ENCODE measurements at places on chromosomes 12 and 14.

GRCh38 chr14:104139460-104140212 lies 1.2 kb downstream of the KIF26A start:
- peak; percentile 5 for DNase-seq

DNA sequence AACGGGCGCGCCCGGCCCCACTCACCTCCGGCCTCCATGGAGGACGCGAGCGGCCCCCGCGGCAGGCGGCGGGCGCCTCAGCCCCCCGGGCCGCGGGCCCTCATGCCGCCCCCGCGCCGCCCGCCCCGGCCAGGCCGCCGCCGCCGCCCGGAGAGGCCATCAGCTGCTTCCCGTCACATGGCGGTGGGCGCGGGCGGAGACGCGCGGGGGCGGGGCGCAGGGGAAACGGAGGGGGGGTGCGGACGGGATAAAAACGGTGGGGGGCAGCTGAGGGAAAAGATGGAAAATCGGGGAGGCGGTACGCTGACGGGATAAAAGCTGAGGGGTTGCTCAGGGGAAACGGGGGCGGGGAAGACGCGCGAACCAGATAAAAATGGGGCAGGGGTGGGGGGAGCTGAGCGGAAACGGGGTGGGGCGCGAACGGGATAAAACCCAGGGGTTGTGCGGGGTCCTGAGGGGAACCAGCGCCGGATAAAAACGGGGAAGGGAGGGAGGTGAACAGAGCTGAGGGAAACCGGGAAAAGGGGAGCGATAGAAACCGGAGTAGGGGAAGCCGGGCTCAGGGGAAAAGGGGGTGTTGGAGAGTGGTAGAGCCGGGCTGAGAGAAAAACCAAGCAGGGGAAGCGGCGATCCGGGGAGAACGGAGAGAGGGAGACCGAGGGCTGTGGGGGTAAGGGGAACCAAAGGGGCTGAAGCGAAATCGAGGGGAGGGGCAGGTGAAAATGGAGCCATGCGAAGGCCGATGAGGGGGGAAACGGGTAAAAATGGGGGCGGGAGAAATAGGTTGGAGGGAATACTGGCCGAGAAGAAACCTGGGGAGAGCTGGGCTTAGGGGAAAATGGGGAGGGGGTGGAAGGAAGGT lies at the start of gene WSB2:
TSS of gene WSB2 (minus strand) at position 169 of the 862 bp plus-strand sequence. CDS start at position 38, 131 bp downstream.
- peak; percentile 39 for DNase-seq

DNA sequence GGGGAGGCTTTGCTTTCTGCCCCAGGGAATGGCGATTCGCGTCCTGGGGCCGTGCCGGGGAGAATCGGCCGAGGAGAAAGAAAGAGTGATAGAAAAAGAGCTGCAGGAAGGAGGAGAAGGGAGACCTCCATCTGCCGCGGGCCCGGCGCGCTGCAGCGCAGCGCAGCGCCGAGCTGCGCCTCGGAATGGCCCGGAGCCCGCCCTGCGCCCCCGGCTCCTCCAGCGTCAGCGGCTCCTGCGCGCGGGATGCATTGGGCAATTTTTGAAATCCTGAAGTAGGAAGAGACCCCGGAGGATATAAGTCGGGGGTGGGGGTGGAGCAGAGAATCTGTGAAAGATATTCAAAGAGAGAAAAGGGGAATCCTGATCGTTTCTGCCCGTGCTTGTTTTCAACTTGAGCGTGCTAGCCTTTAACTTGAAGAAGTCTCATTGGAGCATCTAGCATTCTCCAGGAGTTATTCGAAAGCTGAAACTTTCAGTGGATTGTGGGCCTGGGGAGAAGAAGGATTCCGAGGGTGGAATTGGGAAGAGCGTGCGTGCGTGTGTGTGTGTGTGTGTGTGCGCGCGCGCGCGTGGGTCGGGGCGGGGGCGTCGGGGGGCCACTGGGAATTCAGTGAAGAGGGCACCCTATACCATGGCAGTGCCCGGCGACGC lies 441 bp downstream of the PDE3A start:
- no peak for DNase-seq

- DNase-seq = no peak
These were observed 37.6 kb downstream of the DCP1B start for GRCh38 chr12:1966561-1967226.

DNA sequence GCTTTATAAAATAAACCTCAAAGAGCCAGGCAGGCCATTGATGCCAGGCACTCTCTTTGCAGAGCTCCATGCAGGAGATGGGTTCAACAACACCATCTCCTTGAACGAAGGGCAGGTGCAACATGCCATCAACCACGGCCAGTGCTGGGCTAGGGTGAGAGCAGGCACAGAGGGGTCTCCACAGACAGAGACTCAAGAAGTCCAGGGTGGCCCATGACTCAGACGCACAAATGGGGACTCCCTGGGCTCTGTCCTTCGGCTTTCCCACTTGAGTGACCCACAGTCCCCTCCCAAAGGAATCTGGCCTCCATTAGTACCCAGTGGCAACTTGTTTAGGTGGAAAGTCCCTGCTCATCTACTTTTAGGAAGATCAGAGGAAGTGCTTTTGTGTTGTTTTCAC lies 124.4 kb upstream of the PZP start:
- DNase-seq = no peak

GRCh38 chr12:93429448-93429847 lies 12.3 kb downstream of the UBE2N start:
- no peak for DNase-seq

DNA sequence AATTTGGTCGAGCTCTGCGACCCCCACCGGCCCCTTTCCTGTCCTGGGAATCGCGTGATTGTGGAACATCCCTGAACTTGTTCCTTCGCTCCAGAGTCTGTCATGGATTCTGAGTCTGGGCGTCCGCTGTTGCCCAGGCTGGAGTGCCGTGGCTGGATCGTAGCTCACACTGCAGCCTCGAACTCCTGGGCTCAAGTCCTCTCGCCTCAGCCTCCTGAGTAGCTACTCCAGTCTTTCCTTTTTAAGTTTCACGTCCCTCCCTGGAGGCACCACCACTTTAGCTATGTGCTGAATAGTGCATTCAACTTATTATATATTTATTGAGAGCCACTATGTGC lies 698 bp downstream of the ACOT6 start:
- no peak for DNase-seq

DNA sequence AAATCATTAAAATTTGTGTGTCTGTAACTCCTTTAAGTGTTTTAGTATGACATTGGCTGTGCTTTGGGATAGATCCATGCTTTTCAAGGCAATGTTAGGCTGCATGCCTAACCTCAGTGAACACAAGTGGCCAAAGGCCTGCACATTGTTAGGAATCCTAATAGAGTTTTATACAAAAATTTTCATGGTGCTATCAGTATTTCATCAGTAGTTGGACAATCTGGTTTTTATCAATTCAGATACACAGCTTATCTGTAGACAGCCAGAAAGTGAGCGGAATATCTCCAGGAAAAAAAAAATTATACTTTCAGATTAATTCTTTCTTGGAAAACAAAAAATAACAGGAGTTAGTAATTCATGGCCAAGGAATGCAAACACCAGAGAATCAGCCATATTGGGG lies 324.0 kb upstream of the PDE3A start:
- DNase-seq = no peak

DNA sequence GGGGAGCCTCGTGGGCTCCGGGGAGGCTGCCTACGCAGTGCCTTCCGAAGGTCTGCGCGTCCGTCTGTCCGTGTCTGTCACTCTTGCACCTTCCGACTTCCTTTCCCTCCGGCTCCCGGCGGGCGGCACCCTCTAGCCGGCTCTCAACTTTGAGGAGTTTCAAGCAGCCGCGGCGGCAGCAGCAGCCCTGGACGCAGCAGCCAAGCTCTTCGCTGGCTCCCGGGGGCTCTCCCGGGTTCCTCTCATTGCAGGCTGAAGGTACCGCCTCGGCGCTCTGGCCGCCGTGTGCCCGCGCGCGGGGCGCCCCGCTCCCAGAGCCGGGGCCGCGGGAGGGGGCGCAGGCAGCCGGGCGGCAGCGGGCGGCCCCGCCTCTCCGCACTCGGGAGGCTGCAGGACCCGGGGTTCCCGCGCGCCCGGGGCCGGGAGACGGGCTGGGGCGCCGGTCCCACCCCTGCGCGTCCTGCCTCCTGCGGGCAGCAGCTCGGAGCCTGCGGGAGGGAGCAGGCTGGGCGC lies at the start of the genes AMIGO2 and PCED1B:
TSS of gene AMIGO2 (minus strand) at position 492 of the 513 bp plus-strand sequence. CDS start 957 bp downstream, outside the sequence.
TSS of gene PCED1B (plus strand) at position 154 of the 513 bp plus-strand sequence. CDS start 155,443 bp downstream, outside the sequence.
- peak; percentile 26 for DNase-seq

DNA sequence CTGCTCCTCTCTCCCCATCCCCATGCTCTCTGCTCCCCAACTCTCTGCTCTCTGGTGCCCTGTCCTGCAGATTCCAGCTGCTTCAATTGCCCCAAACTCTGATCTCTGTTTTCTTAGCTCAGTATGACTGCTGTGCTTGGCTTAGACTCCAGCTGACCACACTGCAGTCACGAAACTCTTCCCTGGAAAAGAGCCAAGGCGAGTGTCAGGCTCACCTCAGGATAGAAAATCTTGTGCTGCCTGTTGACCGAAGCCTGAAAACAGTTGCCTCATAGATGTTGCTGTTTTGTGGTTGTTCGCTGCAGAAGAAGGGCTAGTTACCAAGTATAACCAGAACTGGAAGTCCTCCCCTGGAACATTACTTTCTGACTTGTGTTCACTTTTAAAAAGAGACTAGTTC lies 6.7 kb upstream of the STON2 start:
- no peak for DNase-seq

DNA sequence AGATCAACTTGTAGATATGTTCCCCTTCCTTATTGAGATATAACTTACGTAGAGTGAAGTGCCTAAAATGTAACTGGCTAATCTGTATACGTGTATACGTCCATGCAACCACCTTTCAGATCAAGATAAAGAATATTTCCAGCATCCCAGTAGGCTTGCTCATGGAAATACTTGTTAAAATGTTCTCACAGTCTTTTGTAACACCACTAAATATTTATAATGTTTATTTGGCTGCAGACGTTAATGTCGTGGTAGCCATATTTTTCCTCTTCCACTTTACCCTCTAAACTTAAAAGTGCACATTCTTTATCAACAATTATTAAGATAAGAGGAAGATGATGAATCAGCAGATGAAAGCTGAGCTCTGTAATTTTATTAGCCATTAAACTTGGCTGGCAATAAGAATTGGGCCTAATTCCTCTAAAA lies 447.4 kb downstream of the AEBP2 start:
- DNase-seq = no peak

DNA sequence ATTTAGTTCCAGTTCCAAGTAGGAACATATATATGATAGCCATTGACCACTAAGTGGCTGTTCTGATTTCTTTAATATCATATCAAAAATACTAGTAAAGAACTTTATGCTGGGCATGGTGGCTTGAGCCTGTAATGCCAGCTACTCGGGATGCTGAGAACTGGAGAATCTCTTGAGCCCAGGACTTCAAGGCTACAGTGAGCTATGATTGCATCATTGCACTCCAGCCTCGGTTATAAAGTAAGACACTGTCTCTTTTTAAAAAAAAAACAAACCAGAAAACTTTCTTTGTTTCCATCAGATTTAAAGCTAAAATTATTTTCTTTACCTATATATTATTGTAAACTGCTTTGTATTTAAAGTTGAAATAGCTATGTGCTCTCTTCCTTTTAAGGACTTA lies 127.0 kb downstream of the SCAF11 start:
- no peak for DNase-seq

GRCh38 chr12:81257947-81258551 lies 180.2 kb downstream of the ACSS3 start:
- no peak for DNase-seq

- DNase-seq = no peak
These were observed 19.4 kb downstream of the SLCO1B3 start for GRCh38 chr12:20829919-20830318.

GRCh38 chr12:59149995-59150642 lies 229.8 kb upstream of the LRIG3 start:
- DNase-seq = no peak

- DNase-seq = no peak
These were observed 110.8 kb downstream of the SEC23A start for GRCh38 chr14:38992067-38992844.

- DNase-seq = no peak
These were observed 505 bp upstream of the DENND5B start for GRCh38 chr12:31591380-31591901.

GRCh38 chr14:33369972-33370371 lies 431.3 kb downstream of the NPAS3 start:
- no peak for DNase-seq

GRCh38 chr12:83665634-83666218 lies 979.0 kb downstream of the TMTC2 start:
- DNase-seq = no peak

Measured in T-helper 1 cell (primary cell).